ENCODE measurements at places on chromosomes 12 and 14. TPM values are rescaled to one million over a fixed set of nuclear protein-coding genes. Genes with fewer than 3 reads are reported as not detected.

DNA sequence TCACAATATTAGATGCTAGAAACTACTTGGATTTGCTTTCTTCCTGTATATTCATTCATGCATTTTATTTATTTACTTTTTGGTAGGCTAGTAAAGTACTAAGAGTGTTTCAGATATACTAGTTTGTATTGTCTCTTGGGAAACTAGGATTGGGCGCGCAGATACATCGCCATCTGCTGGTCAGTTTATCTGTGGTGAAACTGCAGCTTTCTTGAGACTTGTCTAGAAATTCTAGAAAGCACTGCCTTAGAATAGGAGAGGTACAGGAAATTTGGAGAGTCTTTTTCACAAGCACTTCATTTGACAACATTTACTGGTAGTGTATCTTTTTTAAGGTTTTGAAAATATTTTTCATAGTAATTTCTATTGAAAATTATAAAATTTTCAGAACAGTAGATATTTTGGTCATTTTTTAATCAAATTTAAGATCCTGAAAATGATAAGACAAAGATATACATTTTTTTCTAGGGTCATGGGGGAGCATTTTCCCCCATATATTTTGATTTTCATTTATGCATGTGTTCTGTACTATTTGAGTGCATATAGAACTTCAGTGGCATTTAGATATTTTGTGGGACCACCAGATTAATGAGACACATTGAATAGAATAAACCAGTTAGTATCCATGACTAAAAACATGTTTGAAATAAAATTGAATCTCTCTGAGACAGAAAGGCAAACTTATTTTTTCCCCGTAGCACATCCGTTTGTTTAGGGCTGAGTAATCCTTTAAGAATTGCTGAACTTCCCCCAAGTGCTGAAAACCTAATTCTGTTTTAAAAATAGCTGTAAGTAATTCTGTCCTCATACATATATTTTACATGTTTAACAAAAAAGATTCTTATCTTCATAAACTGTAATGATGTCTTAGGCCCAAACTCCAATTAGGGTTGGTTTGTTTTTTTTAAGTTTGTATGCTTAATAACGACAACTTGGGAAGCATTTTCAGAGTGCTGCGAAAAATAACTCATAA lies 44.5 kb downstream of the SLC38A6 start:
- DNase-seq: peak; percentile 87

CD163L1 gene
- total RNA-seq: not detected

GRCh38 chr12:89098441-89099112 lies 253.7 kb downstream of the DUSP6 start:
- DNase-seq: no peak

RD3L gene
- not detected for total RNA-seq

SLC5A8 gene
- total RNA-seq: not detected

KRT72 gene
- total RNA-seq: not detected

DGKA gene
- 355 TPM for total RNA-seq

DNA sequence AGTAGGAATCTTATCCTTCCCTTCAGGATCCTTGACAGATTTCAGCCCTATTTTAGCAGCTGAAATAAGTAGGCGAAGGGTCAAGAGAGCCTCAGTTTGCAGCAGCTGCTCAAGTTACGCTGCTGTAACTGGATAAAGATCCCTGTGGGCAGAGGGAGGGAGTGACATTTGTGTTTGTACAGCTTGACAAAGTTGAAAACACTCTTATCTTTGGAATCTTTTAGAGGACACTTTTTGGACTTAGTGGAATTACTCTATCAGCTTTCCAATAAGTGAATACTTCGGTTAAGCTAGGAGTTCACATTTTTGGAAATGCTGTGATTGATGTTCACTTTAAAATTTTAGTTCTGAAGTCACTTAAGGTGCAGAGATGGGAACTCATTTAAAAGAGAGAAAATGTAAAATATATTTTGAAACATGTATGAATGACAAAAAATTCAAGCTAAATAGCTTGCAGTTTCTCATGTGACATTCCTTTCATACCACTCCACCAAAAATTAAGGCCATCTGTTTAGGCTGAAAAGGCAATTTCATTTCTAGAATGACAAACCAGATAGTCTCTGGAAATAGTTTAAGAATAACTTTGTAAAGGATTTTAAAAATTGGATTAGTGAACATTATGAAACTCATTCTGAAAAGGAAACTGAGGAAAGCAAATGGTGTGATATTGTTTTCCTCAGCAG lies 55.2 kb downstream of the SLC38A4 start:
- no peak for DNase-seq

- DNase-seq: no peak
Measured at GRCh38 chr14:69351911-69352310, 46.2 kb downstream of the ERH start.

AQP6 gene
- total RNA-seq: not detected

GRCh38 chr14:52790011-52790755 lies 1.2 kb downstream of the GNPNAT1 start:
- no peak for DNase-seq

DNA sequence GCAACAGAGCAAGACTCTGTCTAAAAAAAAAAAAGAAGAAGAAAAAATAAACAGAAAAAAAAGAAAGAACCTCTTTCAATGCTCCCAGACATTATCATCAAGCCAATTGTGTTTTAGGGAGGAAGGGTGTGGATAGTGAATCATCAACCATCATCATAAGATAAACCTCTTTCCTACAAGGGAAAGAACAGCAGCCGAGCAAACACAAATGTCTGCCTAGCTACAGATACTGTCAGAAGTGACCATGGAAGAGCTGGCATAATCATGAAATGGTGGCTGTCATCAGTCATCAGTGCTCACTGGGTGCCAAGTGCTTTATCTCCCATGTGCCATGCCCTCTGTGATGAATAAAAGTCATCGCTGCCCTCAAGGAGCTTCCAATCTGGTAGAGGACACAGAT lies 46.6 kb downstream of the SLC17A8 start:
- DNase-seq: no peak

YLPM1 gene
- 63.7 TPM for total RNA-seq

SPIC gene
- total RNA-seq: not detected
